ENCODE measurements at places on chromosomes 5 and 9.

- no peak for DNase-seq
Measured at GRCh38 chr9:72633966-72634365, 112.6 kb downstream of the TMC1 start.

GRCh38 chr9:22817181-22817580, 370.6 kb downstream of the DMRTA1 start:
- DNase-seq: no peak

GRCh38 chr5:26482076-26482809, 556.1 kb downstream of the CDH9 start:
- DNase-seq: no peak

DNA sequence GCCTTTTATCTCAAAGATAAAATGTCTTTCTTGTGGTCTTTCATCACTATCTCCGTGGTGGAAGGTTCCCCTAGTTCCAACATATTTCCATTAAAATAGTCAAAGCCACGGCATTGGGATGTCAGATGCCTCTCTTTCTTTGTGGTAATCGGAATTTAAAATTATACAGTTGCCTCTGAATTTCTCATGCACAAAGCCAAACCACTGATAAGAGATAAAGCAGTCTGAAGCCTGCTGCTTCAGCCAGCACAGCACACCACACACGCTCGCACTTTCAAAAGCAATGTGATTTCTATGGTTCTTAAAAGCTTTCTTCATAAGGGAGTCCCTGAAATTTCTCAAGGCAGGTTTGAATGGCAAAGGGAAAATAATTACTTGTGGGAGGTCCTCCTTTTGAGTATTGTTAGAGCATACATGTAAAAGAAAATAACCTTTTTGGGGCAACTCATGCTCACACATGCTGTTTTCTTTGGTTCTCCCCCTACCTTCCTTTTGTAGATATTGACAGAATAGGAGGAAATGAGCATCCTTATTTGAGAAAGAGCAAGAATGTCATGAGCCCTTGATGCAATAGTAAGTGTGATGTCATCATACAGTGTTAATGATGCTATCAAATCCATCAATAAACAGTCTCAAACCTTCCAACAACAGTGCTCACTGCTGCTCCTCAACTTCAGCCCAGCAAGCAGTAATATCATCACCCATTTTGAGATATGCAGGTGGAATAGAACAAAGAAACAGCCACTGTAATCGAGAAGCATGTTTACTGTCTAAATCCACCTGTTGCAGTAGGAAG, 85.7 kb upstream of the PPP1R2B start:
- DNase-seq: no peak

- no peak for DNase-seq
Measured at GRCh38 chr5:168772316-168772961, 193.3 kb upstream of the PANK3 start.

DNA sequence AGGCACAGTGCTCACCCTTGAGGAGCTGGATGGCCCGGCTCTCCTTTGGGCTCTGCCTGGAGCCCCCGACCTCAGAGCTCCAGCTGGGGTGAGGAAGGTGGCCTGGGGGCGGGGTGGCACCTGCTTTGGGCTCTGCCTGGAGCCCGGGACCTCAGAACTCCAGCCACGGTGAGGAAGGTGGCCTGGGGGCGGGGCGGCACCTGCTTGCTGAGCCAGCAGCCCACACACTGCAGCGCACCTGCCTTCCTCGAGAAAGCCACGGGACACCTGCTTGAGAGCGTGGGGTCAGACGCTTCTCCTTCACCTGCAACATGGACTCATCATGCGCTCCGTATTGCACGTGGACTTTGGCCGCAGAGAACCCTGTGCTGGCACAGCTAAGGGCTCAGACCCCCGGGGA, 51.8 kb downstream of the IRX2 start:
- no peak for DNase-seq

DNA sequence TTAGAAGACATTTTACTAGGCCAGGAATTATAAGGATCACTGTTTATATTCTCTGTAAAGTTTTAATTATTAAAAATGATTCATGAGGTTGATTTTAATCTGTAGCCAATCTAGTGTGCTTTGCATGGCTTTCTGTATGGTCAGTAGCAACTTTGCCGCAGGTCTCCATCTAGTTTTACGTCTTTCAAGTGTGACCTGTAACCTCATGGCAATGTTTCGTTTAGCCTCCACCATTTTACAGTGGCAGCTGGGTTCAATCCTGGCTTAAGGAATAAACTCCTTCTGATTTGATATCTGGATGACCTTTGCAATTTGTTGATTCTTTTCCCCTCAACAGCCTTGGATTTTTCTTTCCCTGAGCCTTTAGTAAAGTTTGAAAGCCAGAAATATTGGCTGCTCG, 434.5 kb upstream of the CDH9 start:
- DNase-seq: no peak

DNA sequence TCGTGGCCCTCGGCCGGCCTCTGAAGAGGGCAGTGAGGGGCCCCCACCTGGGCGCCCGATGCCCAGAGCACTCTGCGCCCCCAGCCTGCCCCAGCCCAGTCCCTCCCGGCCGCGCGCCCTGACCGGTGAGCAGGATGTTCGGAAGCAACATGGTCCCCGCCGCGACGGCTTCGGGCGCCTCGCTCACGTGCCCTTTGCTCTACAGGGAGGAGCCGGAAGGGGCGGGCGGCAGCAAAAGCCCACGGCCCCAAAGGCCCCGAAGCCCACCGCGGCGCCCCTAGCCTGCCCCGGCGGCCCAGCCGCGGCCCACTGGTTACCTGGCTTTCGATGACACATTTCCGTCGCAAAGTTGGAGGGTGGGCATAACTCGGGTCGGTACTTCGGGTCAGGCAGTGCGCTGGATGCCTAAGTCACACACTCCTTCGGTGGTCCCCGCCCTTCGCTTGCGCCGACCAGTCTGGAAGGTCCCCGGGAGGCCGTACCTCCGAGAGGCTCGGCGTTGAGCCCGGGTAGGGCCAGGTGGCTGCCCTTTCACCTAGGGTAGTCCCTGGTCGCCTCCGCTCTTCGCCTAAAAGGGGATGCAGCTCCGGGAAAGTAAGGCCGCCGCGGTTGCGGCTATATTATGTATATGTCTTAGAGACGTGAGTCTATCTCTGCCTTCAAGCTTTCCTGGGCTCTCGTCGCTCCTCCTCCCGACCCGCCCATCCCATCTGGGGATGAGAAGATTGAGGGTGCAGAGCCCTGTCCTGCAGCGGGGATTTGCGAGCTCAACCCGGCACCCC, at the start of the genes AK6, RAD17 and TAF9:
Gene AK6, minus strand, starts transcription at position 181 of the 782 bp plus-strand sequence. Its CDS starts 30 bp downstream, at position 151.
Gene RAD17, plus strand, starts transcription at position 479 of the 782 bp plus-strand sequence. CDS start 2,391 bp downstream, outside the sequence.
Gene TAF9, minus strand, starts transcription at position 181 of the 782 bp plus-strand sequence. CDS start 3,783 bp downstream, outside the sequence.
- DNase-seq: peak; percentile 96

DNA sequence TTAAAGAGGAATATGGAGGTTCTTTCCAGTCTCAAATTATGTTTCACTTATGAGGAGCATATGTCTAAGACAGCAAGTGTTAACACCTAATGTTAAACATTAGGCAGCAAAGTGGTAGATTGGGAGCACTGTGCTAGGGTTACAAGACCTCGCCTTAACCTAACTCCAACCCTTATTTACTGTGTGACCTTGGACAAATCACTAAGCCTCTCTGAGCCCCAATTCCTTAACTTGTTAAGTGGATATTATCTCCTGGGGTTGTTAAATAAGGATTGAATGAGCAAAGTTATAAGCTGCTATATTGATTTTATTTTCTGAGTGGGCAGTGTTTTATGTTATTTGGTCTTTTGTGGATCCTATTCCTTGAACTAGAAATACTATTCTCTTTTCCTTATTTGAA, 38.3 kb downstream of the TMEFF1 start:
- DNase-seq: no peak

GRCh38 chr9:127090341-127090985, 32.0 kb downstream of the ANGPTL2 start:
- no peak for DNase-seq

All from NK-92 treated with Interleukin-12 subunit alpha and Interleukin-12 subunit beta, amount 100 ng/mL, for 24 hours (cell line).